ENCODE measurements at places on chromosomes 2 and 18.

- DNase-seq = no peak
Measured at GRCh38 chr2:21746499-21746898, 622.7 kb downstream of the TDRD15 start.

DNA sequence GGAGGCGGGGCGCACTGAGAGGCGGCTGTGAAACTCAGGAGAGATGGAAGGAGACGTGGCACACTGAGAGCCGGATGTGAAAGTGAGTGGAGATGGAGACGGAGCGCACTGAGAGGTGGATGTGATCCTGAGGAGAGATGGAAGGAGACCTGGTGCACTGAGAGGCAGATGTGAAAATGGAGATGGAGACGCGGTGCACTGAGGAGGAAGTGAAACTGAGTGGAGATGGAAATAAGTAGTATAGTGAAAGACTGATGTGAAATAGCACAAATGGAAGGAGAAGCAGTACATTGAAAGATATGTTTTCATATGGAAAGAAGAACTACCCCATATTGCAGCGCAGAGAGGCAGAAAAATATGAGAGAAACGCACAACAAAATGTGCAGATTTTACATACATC is 281.6 kb upstream of the RGPD4 start:
- DNase-seq = no peak

- DNase-seq = no peak
Measured at GRCh38 chr2:127589841-127590240, 54.4 kb downstream of the MYO7B start.

- DNase-seq = no peak
Measured at GRCh38 chr2:239366740-239367139, 34.1 kb downstream of the HDAC4 start.

- peak; percentile 98 for DNase-seq
Measured at GRCh38 chr2:58046585-58047372, at the start of gene VRK2. Gene VRK2 (plus strand): TSS chr2:58046806. CDS start chr2:58048832, 2,026 bp downstream.

- no peak for DNase-seq
Measured at GRCh38 chr2:11478899-11479605, 13.1 kb upstream of the E2F6 start.

DNA sequence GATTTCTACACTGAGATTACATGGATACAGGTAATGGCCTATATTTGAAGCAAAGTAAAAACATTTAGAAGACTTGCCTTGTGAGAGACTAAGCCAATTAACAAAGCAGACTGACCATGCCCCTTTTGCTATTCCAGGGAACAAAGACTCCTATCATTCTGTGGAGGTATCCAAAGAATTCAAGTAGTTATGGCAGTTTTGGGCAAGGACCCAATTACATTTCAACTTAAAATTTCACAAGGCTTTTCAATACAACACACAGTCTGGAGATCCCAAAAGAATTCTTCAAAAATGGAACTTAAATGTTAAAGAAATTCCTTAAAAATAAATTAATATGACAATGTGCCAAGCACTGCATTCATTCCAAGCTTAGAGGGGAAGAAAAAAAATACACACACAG is 109.2 kb upstream of the CHRNA1 start:
- no peak for DNase-seq

DNA sequence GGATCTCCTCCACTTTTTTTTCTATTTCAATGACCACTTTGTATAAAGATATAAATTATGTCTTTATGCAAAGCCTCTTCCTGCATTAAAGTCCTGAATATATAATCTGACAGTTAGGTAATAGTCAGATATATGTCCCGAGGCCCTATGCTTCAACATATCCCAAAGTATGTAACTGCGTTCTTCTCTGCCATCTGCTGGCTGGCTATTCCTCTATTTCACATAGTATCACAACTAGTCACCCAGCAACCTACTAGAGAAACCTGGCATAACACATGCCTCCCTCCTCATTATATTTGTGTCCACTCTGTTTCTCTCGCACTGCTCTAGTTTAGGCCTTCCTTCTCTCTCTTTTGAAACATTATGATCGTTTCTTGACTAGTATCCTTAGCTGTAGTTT is 640.8 kb downstream of the DPP10 start:
- DNase-seq = no peak

- DNase-seq = no peak
Measured at GRCh38 chr18:29250843-29251242, 1073.9 kb upstream of the CDH2 start.

GRCh38 chr18:62878305-62878704 is 163.0 kb downstream of the PHLPP1 start:
- DNase-seq = no peak

DNA sequence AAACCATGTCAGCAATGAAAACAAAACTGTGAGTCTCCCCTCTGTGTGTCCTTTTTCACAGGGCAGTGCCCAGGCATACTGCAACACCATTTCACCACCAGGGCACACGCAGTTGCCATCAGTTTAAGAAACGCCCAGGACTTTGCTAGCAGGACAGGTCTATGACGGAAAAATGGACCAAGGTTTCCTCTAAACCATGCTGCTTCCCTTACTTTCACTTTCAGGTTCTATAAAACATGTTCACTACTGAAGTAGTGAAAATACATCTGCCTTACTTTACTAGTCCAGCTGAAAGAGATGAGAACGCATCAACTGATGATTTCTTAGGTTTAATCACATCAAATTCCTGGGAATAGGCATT is 110.5 kb downstream of the TCF4 start:
- no peak for DNase-seq

DNA sequence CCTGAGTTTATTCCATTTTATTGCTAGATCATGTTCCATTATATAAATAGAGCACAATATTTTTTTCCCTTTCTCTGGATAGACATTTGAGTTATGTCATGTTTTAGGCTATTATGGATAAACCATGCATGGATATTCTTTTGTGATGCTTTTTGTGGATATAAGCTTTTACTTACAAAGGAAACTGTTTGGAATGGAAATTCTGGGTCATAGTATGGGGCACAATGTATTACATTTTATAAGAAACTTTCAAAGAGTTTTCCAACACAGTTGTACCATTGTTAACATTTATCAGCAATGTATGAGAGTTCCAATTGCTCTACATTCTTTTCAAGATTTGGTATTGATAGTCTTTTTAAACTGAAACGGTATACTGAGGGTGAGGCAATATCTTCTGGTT is 749.4 kb downstream of the SOCS6 start:
- no peak for DNase-seq

GRCh38 chr18:33467531-33467930 is 27.0 kb upstream of the CCDC178 start:
- no peak for DNase-seq

DNA sequence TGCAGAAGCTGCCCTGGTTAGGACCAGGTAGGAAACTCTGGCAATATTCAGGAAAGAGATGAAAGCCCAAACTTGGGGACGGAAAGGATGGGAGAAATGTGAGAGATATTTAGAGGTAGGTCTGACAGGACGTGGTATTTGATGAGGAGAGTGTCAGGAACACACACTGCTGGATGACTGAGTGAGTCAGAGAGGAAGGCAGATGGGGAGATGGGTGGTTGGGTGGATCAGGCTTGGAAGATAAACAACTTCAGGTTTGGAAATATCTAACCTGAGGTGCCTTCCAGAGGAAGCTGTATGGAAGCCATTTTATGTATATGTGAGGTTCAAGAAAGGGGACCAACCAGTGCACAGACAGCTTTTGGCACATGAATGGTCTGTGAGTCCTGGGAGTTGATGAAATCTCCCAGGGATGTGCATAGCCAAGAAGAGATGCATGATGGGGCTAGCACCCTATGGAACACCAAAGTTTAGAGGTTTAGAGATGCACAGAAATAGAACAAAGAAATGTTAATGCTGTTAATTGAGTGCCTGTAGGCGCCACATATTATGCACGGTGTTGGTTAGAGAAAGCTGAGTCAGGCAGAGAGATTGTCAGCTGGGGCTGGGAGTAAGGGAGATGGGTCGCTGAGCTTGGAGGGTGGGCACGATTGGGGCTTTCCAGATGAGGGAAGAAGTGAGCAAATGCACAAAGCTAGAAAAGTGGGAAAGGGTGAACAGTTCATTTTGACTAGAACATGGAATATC is 101.0 kb downstream of the VIT start:
- no peak for DNase-seq

- DNase-seq = no peak
Measured at GRCh38 chr2:119305497-119306195, 61.0 kb downstream of the C2orf76 start.

DNA sequence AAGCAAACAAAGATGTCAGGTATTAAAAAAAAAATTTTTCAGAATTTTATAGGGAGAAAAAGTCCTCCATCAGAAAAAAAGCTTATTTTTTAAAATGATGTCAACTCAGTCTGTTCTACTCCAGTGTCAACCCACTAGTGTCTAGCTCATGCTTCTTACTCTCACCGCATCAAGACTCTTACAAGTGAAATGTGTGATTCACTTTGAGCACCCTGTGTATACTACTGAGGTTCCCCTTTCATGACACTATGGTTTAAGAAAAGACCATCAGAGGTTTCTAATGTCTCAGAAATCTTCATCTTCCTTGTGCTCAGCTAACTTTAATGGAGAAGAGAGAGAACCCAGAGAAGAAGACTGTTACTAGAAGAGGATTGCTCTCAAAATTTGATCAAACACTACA is 43.4 kb downstream of the FEZ2 start:
- DNase-seq = no peak

- DNase-seq = no peak
Measured at GRCh38 chr18:21452796-21453510, 147.6 kb downstream of the ESCO1 start.

GRCh38 chr2:143481237-143481623 is 352.0 kb downstream of the ARHGAP15 start:
- DNase-seq = no peak

- no peak for DNase-seq
Measured at GRCh38 chr2:174863183-174863582, 98.9 kb upstream of the CHRNA1 start.

GRCh38 chr2:70103531-70104061 is 16.3 kb downstream of the PCBP1 start:
- no peak for DNase-seq

- DNase-seq = no peak
Measured at GRCh38 chr18:76441668-76442412, 53.2 kb downstream of the ZNF516 start.

Data from ELF-1 (cell line).